Activated T-cell treated with anti-CD3 and anti-CD28 coated beads for 1 hour (primary cell): ENCODE measurements at places on chromosomes 2 and 18.

DNA sequence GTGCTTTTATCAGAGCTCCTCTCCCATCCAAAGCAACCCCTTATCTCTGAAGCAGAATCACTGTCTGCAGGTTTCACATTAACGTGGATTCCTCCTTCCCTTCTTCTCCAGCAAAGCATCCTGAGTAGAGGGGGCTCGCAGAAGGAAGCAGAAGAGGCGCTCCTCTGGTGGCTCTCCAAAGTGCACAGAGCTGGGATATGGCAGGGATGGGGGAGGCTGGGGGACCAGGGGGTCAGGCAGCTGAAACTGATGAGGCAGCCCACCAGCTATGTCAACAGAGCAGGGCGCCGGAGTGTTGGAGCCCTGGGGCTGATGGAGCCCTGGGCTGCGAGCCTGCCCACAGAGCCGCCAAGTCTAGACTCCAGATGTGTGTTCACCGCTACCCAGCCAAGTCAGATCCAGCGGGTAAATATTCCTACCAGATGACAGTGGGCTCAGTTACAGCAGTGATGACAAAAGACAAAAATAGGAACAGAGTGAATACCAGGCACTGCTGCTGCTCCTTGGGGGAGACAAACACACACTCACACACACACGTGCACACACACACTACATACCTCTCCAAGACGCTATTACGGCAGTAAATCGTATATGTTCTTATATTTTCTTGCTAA, 678.3 kb upstream of the ID2 start:
- no peak for DNase-seq

DNA sequence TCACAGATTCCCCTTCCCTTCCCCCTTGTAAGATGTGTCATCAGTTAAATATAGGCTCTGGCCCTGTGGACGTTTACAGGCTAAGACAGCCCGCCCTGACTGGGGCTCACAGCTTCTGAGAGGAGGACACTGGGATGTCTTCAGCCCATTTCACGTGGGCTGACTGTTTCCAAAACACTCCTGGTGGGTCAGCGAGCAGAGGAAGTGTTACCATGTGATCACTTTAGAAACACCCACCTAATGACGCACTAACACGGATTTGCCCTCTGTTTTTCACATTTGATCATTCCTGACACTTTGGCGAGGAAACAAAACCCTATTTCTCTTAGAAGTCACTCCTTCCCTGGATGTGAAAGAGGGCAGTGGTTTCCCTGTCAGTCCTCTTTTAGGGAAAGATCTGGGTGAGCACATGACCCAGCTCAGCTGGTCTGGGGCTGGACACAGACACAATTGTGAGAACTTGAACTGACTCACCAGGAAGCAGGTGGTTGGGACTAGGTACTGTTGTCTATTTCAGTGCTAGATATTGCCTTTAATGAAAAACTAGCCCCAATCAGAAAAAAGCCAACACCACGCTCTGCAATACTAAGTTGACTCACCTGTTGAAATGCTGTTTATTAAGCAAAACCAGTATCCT, 38.8 kb downstream of the BMP10 start:
- DNase-seq, result peak; percentile 17

DNA sequence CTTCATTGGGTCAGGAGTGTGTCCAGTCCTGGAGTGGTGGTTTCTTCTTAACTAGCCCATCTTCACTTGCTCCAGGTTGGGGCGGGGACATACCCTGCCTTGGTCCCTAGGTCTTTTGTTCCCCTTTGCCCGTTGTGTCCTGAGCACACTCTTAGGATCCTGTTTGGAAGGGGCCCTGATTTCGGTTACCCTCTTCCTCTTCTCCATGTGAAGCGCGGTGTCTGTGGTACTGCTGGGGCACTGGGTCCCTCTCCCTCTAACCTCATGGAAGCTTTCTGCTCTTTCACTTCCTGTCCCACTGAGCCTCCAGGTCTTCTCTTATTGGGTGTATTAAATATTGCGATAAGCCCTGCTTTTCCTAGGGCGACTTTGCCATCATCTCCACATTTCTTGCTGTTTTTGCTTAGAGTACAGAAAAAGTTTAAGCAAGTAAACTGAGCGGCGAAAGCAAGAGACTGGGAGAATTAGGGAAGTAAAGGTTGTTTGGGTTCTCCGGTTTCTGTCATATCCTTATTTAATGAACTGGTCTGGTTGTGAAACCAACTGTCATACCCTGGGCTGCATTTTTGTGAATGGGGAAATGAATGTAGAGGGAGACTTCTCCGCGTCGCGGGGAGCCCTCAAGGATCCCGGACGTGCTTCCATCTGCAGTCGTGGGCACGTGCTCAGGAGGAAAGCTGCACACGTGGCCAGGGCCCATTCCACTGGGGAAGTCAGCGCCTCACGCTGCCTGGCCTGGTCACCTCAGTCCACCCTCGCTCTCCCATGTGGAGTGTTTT, 73.8 kb upstream of the B3GNT7 start:
- DNase-seq, result no peak

- DNase-seq, result no peak
Observed at GRCh38 chr2:97728091-97728731, 14.8 kb downstream of the ZAP70 start.

DNA sequence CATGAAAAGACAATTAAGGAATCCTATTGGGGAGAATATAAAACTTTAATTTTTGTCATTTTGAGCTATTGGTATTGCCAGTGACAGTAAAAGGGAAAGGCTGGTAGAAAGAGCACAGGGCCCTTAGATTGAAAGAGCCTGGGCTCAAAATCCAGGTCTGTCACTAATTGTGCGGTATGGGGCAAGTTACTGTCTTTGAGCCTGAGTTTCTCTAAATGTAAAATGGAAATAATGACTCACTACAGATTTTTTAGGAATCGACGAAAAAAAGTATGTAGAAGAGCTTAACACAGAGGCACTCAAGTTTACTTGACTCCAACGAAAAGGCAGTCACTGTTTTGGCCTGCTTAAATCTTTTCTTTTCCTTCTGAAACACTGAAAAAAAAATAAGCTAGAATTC, 7.0 kb downstream of the NDUFV2 start:
- DNase-seq, result no peak

- DNase-seq, result no peak
Observed at GRCh38 chr18:7414459-7414858, 152.7 kb upstream of the PTPRM start.

GRCh38 chr18:11937874-11938478, 29.9 kb upstream of the MPPE1 start:
- peak; percentile 77 for DNase-seq

GRCh38 chr2:110215566-110216158, 3.3 kb upstream of the MTLN start:
- DNase-seq, result no peak

DNA sequence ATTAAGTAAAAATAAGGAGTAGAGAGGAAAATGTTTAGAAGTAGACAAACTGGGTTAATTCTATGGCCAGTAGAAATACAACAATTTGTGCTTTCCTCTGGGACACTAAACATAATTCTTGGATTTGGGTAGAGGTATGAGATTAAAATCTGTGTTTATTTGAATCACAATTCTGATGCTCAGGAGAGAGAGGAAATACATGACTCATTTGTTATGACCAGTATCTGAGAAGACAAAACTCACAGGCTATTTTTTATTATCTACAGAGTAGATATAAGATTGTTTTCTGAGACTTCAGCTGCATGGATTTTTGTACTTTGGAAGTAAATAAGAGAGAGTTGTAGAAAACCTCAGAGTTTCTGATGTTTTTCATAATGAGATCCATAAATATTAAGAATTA, 315.7 kb upstream of the CWC22 start:
- no peak for DNase-seq

- no peak for DNase-seq
Observed at GRCh38 chr18:55220523-55220922, 261.3 kb upstream of the CCDC68 start.

GRCh38 chr2:222751238-222751637, 79.8 kb downstream of the MOGAT1 start:
- no peak for DNase-seq

DNA sequence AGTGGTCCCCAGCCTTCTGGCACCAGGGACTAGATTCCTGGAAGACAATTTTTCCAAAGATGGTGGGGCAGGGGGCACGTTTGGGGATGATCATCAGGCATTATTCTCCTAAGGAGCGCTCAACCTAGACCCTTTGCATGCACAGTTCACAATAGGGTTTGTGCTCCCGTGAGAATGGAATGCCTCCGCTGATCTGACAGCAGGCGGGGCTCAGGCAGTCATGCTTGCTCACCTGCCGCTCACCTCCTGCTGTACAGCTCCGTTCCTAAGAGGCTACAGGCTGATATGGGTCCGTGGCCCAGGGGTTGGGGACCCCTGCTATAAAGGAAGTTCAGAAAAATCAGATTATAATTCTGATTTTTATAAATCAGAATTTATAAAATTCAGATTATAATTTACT, 22.3 kb upstream of the TYMS start:
- DNase-seq, result no peak

GRCh38 chr2:128037649-128038048, 9.8 kb upstream of the SAP130 start:
- no peak for DNase-seq

- no peak for DNase-seq
Observed at GRCh38 chr2:8255448-8255800, 426.4 kb upstream of the ID2 start.

- no peak for DNase-seq
Observed at GRCh38 chr18:11091746-11092145, 57.6 kb downstream of the PIEZO2 start.

DNA sequence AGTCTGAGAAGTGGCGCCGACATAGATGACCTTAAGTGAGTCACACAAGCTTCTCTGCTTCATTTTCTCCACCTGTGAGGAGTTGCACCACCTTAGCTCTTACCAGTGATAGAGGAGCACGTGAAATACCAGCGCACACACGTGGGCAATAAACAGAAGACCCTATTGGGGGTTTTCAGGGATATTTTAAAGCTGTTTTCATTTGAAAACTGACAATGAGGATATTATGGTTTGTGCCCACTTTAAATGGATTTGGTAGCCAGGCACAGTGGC, 47.3 kb upstream of the FZD7 start:
- DNase-seq, result no peak

- no peak for DNase-seq
Observed at GRCh38 chr2:88711897-88712296, 20.4 kb downstream of the RPIA start.

- no peak for DNase-seq
Observed at GRCh38 chr2:170176212-170176611, 1.7 kb upstream of the MYO3B start.

DNA sequence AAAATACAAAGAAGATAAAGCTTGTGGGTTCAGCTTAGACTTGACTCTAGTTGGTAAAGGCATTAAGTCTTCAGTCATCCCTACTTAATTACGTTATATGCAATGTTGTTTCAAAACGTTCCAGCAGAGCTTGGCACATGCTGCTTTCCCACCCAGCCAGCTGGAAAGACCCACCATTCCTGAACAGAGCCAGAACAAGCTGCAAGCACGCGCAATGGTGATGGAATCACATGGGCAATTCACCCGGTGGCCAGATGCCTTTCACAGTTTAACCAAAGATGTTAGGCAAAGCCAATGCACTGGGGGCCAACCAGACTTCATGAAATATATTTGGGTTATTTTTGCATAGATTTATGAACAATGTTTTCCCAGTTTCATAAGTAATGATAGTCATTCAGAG, 123.4 kb upstream of the CDH20 start:
- no peak for DNase-seq

- DNase-seq, result no peak
Observed at GRCh38 chr2:27954771-27955383, 64.3 kb downstream of the BABAM2 start.

DNA sequence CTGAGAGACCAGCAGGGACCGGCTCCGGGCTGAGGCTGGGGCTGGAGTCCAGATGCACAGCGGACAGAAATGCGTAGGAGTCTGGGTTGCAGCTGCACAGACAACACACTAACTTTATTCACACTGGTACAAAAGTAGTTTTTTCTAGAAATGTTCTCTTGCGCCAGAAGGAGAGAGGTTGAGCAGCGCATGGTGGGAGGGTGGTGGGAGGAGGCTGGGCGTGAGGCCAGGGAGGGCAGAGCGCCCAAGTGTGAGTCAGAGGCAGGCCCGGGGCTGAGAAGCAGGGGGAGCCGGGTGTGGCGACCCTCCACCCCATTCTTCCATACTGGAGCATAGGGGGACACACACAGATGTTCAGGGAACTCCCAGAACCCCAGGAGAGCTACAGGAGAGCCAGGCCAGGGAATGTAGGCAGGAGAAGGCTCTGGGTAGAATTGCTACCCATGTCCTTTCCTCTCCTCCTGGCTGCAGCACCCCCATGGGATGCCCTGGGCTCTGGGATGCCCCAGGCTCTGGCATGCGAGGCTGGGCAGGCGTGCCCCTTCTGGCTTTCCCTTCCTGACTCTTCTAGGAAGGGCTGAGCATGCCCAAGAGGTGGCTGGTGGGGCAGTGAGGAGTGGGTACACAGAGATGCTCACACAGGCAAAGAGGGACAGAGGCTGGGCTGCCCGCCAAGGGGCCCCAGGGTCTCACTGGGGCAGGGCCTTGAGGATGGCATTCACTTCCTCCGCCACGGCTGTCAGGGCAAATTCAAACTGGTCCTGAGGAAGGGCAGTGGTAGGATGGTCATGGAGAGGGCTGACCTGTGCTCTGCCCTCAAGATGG, 10.6 kb downstream of the DNAJB2 start:
- no peak for DNase-seq

- DNase-seq, result no peak
Observed at GRCh38 chr2:38107738-38108410, 31.9 kb upstream of the CYP1B1 start.

DNA sequence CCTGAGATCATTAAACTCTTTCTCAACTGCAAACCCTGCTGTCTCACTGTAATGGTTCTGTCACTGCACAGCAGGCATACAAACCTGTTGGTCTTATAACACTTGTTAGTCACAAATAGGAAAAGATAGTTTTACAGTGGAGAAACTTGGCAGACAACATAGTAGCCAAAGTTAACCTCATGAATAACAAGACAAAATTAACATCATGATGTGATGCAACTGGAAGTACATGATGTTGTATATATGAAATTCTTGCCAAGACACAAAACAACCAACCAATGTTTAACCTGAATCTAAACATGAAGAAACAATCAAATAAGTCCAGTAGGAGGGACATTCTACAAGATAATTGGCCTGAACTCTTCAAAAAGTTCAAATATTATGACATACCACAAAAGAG, 189.3 kb downstream of the RNF152 start:
- no peak for DNase-seq

DNA sequence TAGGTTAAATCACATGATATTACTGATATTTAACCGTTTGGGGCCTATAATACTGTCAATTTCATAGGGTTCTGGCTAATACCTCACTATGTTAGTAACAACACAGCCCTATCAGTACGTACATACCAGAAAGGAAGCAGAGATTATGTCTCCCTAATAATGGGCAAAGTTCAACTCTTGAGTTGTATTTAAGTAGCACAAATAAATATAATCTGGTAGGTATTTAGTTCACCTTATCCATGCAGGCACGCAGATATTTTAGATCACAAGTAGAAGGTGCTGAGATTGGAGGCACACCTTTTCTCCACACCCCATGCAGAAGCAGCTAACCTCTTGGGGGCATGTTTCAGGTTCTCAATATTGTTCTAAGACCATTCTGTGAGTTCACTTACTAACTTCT, 118.9 kb downstream of the IRS1 start:
- DNase-seq, result no peak

GRCh38 chr2:222319586-222320435, 21.0 kb upstream of the PAX3 start:
- DNase-seq, result no peak
